Activated T-cell treated with anti-CD3 and anti-CD28 coated beads, Interleukin-2, amount 50 U/mL, for 1 hour (primary cell): ENCODE measurements at places on chromosomes 12 and 14.
A peak's percentile ranks its signal among the peaks of the same experiment; 100 is the strongest.

- DNase-seq: peak; percentile 55
These were observed at the start of gene LAG3 for GRCh38 chr12:6772331-6772695. TSS of gene LAG3 (plus strand) at chr12:6772520. CDS start at chr12:6772853, 333 bp downstream.

- DNase-seq: no peak
These were observed 217.3 kb upstream of the CPNE8 start for GRCh38 chr12:39122562-39123204.

- DNase-seq: no peak
These were observed 264.6 kb downstream of the ADGRD1 start for GRCh38 chr12:131218026-131218922.

GRCh38 chr12:101107032-101107763 is 102.8 kb downstream of the SLC5A8 start:
- no peak for DNase-seq
